ENCODE measurements at places on chromosomes 1 and 21.

DNA sequence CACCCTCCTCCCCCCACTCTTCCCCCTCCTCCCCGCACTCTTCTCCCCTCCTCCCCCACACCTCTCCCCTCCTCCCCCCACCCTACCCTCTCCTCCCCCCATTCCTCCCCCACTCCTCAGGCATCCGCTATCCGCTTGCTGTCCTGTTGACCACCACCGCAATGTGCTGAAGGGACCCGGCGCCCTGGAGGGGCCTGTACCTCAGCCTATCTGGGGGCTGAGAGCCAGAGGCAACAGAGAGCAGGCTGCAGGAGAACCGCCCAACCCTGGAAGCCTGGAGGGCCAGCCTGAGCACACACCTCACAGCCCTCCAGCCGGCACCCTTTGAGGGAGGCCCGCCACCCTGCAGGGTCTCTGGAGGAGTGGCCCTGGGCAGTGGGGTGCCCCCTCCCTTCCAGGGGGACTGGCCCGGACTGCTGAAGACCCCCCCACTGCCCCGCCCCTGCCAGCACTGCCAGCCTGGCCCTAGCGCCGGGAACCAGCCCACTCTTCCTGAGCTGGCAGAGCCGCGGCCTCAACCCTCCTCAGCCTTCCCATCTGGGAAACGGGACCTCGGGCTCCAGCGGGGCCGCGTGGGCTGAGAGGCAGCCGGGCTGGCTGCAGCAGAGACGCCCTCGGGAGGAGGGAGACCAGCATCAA lies 1.2 kb downstream of the C1QTNF12 start:
- DNase-seq: no peak

GRCh38 chr1:179003512-179004066 lies 22.1 kb upstream of the FAM20B start:
- no peak for DNase-seq

DNA sequence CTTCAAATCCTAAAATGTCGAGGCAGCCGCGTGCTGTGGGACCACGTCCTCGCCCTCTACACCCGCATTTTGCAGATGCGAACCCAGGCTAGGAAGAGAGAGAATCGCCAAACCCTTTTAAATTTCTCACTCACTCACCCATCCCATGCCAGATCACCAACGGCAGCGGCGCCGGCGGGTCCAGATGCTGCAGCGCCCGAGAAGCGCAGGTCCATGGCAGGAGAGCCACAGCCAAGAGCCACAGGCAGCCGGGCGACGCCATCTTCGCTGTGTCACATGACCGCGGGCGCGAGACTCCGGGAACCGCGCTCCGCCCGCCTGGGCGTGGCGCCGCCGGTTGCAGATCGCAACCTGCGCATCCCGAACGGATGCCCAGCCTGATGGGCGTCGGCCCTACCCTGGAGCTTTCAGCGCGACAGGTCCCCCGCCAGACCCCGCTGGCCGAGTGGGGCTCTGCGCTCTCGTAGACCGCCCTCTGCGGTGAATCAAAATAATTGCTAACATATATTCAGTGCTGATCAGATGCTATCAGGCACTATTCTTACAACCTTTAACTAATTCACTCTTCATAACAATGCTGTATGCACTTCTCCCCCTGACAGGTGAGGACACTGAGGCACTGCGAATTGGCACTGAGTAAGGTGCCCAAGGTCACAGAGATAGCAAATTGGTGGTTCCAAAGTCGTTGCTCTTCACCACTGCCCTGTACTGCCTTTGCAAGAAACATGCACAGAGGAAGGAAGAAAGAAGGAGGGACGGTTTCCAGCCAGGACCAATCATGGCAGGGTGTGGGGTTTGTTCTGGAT lies at the start of gene PPT1:
PPT1 (minus strand) TSS at position 276 of the 806 bp plus-strand sequence; CDS start at position 262, 14 bp downstream.
- peak; percentile 61 for DNase-seq

DNA sequence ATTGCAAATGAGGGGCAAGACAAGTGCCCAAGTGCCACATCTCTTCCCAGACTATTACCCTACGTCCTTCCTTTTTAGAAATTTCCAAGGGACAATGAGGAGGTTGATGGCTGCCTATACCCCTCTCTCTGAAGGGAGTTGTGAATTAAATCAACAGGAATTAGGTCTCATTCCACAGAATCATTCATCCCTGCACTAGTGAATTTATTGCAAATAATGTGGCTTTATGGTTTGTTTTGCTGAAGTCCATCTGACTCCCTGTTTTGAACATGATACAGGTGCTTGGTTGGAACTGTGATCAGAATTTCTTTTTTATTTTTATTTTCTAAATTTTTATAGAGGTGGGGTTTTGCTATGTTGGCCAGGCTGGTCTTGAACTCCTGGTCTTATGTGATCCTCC lies 34.3 kb upstream of the THEM4 start:
- DNase-seq: no peak

GRCh38 chr1:28273216-28273860 lies 14.0 kb downstream of the SESN2 start:
- DNase-seq: no peak

DNA sequence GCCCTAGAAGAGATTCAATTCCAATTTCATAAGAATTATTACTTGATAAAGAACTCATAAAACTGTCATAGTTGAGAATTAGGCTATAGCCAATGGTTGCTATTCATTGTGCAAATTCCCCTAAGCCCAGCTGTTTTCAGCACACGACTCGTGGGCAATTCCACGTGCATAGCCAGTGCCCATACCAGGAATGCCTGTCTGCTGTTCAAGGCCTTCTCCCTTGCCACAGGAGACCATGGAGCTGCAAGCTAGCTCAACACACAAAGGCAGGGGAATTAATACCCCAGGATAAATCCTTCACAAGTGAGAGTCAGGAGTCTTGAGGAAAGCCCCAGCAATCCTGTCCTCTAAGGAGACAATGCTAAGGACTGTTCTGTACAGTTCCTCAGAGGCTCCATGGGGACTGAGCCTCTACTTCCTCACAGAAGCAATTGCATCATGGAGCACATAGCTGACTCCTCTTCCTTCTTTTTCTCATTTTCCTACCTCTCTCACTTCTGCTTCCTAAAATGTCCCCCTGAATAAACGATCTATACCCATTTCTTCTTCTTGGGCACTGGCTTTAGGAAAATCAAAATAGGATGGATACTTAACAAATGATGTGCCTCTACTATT lies 19.1 kb upstream of the CHRM3 start:
- no peak for DNase-seq

GRCh38 chr1:232542633-232543593 lies 87.0 kb downstream of the SIPA1L2 start:
- no peak for DNase-seq

- no peak for DNase-seq
Measured at GRCh38 chr1:113813218-113813617, 942 bp upstream of the RSBN1 start.

- DNase-seq: no peak
Measured at GRCh38 chr1:37323486-37324377, 150.6 kb upstream of the ZC3H12A start.

GRCh38 chr1:94658221-94658620 lies 116.7 kb upstream of the F3 start:
- DNase-seq: no peak
